ENCODE measurements at places on chromosomes 3 and 15.

DNA sequence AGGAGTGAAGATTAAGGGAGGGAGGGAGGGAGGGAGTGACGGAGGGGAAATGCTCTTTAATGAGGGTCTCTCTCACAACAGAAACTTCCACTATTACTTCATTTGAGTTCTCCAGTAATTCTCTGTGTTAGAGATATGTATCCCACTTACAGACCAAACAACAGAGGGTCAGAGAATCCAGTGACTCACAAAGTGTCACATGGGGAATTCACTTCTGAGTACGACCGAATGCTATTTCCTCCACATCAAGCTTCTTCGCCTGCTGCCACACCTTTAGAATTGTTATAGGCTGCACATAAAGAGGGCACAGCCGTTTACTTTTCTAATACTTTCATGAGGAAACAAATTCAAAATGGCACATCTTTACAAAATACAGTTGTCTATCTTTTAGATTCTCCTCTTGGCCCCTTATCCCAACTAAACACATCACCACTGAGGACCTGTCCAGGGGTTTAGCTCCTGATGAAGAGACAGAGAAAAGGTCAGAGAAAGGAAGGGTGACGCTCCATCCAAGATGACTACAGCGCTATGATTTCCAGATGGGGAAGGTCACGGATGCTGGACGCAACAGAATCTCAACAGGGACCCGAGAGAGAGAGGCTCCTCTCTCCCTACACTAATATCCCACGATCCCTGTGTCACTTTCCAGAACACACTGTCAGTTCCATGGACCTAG, 119.0 kb downstream of the XXYLT1 start:
- no peak for DNase-seq

DNA sequence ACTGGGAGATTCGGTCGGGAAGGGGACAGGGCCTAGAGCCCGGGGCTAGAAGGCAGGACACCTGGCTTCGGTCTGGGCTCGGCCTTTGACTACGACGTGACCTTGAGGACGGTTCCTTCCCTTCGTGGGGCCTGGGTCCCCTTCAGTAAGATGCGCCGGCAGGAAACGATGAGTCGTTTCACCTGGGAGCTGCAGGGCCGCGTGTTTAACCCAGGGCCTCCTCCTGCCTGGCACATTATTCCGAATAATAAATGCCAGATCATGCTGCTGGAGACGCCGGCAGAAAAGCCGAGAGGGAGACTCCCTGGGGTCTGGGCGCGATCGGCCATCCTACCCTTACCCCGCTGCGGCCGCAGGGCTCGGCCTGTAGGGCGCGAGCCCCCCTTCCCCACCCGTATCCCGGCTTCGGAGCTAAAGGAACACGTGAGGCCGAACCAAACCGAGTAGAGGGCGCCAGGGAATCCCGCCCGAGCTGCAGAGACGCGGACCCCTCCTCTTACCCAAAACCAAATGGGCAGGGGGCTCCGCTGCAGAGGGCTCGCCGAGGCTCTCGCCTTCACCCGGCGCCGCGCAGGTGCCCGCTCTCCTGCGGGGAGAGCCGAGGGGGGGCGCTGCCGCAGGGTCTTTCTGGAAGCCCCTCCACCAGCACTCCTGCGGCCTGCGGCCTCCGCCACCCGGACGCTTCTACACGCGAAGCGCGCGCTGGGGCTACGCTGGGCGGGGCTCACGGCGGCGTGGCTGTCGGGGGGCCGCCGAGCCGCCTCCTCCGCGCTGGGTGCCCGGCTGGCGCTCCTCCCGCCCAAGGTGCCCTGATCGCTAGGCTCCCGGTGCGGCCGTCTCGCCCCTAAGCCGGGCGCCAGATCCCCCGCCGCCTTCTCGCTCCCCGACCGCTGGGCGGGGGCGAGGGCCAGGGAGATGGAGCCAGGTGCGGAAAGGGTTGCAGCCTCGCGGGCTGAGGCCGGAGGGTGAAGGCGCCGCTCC, at the start of gene BDH1:
BDH1 (minus strand) TSS at position 688 of the 981 bp plus-strand sequence. CDS start 9,525 bp downstream, outside the sequence.
- no peak for DNase-seq

- no peak for DNase-seq
Observed at GRCh38 chr15:70879401-70879800, 12.8 kb downstream of the THAP10 start.

- no peak for DNase-seq
Observed at GRCh38 chr3:81974751-81975150, 213.3 kb upstream of the GBE1 start.
